Endodermal cell (in vitro differentiated cells): ENCODE measurements at places on chromosomes 7 and 10.

DNA sequence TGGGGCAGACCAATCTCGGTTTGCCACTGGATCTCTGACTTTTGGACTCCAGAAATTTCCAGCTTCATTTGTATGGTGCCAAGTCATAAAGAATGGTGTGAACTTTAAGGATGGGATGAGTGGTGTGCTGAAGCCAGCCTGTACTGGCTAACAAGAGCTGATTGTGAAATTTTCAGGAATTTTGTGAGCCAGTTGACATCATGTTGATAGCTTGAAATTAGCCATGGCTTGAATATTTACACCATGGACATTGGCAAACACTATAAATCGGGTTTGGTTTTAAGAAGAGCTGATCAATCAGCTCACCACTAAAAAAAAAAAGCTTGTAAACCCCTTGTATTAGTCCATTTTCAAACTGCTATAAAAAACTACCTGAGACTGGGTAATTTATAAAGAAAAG is 14.1 kb upstream of the MYH16 start:
- no peak for DNase-seq

- peak; percentile 51 for DNase-seq
Observed at GRCh38 chr10:123149162-123149567, 1.2 kb downstream of the HMX2 start.

DNA sequence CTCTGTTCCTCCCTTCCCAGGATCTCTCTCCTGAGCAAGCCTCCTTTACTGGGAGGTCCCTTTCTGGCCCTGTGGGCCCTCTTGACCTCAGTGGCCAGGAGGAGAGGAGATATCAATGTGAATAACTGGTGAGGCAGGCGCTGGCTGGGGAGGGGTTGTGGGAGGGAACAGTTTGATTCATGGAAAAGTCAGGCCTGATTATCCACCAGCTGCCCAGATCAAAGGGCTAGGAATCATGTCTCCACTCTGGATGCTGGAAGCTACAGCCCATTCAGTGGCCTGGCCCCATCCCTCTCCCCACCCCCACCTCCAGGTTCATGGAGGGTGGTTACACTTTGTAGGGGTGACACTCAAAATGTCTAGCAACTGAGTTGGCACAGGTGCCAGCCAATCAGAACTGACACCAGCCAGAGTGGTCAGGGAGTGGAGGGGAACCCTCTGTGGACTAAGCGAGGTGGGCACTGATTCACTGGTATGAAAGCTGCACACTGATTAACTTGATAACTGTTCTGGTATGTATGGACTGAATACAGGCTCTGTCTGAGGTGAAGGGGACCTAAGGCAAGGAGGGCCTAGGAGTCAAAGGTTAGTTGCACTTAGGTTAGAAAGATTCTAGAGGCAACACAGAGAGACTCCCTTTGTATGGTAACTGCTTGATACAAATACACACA is 4.8 kb downstream of the PRRT4 start:
- DNase-seq: no peak

GRCh38 chr7:47581438-47581803 is 490 bp downstream of the TNS3 start:
- DNase-seq: peak; percentile 77

DNA sequence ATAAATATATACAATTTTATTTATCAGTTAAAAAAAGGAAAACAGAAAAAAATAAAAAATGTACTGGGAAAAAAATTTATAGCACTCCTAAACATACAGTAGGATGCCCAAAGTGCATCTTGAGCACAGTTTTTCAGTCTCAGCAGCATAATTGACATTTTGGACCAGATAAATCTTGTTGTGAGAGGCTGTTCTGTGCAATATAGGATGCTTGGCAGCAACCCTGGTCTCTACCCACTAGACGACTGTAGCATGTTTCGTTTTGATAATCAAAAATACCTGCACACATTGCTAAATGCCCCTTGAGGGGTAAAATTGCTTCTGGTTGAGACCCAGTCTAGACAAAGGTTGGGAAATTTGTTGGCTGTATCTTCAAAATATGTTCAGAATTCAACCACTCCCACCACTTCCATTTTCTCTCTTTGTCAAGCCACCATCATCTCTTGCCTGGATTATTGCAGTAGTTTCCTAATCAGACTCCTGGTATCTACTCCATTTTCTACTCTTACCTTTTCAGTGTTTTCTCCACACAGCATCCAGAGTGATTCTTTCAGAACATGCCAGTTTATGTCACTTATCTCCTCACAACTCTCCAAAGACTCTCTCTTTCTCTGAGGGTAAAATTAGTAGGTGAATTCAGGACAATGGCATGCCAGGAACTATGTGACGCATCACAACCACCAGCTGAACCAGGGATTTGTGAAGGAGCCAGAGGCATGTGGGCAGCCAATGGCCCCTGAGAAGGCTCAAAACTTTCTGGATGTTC is 91.4 kb downstream of the GPR85 start:
- DNase-seq: peak; percentile 50

DNA sequence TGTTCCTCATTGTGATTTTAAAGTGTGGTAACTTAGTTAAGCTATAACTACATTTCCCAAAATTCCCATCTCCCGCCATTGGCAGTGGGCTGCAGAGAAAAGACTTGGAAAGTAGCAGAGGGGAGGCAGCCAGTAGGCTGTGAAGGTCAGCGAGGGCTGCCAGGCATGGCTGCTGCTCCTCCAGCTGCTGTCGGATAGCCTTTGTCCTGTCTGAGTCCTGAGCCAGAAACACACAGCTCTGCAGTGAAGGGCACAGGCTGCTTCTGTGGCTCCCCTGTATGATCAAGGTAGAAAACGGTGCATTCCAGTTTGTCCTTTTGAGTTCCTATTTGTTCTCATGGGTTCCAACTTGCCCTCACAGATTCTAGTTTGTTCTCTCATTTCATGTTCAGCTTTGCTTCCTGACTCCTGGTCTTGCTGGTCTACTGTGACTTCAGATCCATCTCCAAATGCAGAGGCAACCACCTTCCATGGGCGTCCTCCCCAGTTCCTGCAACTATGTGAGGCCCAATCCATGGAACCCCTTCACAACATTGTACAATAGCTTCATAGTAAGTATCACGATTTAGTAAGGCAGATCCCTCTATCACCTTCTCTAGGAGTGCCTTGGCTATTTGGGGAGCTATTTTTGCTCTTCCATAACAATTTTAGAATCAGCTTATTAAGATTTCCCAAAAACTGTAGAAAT is 31.7 kb downstream of the SYPL1 start:
- no peak for DNase-seq

- DNase-seq: no peak
Observed at GRCh38 chr7:128005117-128005516, 26.1 kb downstream of the LRRC4 start.

DNA sequence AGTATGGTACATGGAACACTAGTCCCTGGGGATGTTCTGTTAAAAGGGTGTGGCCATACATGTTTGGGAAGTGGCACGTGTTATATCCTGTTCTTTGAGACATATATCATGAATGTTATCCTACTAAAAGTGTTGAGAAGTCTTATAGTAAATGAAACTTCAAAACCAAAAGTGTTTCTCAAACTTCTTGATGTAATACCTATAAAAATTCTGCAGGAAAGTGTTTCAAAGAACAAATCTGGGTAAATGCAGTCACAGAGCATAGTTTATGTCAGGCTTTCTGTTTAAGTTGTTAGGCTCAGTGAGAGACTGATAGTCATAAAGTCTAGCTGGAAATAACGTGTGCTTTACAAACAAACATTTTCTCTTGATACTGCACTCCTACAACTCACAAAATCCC is 273.7 kb downstream of the KIF20B start:
- no peak for DNase-seq

DNA sequence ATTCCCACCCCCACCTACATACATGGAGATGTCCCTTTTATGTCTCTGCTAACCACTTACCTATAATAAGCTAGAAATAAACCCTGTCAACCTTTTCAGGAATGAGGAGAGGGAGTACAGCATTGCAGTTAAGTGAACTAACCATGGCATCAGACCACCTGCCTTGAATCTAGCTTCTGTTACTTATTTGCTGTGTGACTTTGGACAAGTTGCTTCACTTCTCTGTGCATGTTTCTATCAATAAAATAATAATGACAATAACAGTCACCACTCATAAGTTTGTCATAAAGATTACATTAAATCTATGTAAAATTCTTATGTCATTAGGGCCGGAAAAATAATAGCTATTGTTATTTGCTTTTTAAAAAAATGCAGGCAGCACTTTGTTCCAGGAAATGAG is 881.1 kb upstream of the AUTS2 start:
- no peak for DNase-seq

DNA sequence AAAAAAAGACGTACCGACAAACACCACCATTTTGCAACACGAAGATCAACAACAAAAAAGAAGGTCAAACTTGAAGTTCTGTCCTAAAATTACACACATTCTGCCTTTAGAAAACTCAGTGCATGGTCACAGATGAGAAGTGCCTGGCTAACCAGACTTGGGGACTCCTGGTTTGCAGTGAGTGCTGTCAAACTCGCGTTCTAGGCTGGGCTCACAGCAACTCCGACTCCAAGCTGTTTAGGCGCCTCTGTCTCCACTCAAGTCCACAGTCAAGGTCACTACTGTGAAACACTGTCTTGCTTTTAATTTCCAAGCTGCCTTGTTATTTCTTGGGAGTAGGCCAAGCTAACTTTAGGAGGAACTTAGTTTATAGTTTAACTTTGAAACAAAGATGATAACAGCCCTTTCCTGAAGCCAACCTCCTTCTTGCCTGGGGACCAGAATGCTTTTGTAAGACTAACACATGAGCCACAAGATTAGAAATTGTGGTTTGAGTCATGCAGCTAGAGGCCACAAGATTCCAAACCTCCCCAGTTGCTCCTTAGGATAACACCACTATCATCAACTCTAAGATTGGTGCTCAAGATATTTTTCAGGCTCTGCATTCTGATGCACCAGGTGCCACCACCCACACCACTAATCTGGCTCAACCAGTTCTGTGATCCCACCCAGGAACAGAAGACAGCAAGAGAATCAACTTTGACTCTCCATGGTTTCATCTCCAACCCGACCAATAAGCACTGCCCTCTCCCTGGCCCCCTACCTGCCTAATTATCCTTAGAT is 1.1 kb upstream of the DNAAF5 start:
- no peak for DNase-seq

- no peak for DNase-seq
Observed at GRCh38 chr10:3295582-3296151, 123.1 kb upstream of the PITRM1 start.

DNA sequence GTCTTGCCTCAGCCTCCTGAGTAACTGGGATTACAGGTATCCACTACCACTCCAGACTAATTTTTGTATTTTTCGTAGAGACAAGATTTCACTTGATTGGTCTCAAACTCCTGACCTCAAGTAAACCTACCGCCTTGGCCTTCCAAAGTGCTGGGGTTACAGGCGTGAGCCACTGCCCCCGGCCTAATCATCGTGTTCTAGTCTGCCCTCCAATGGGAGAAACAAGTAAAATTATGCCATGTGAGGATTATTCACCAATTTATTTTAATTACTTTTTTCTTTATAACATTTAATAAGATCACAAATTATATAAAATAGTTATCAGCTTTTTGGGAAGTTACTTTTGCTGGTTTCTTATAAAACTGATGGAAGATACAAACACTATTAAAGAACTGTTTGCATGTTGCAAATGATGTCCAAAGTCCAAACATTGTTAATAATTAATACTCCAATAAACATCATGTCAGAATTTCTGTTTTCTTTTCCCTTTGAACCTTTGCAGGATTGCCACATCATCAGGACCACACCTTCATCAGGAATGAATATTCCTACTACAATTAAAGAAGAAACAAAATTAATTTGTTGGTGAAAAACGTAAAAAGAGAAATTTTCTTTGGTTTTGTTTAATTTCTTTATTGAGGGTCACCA is 786 bp upstream of the AKR1C4 start:
- no peak for DNase-seq

- DNase-seq: no peak
Observed at GRCh38 chr10:96891840-96892239, 59.7 kb downstream of the LCOR start.

DNA sequence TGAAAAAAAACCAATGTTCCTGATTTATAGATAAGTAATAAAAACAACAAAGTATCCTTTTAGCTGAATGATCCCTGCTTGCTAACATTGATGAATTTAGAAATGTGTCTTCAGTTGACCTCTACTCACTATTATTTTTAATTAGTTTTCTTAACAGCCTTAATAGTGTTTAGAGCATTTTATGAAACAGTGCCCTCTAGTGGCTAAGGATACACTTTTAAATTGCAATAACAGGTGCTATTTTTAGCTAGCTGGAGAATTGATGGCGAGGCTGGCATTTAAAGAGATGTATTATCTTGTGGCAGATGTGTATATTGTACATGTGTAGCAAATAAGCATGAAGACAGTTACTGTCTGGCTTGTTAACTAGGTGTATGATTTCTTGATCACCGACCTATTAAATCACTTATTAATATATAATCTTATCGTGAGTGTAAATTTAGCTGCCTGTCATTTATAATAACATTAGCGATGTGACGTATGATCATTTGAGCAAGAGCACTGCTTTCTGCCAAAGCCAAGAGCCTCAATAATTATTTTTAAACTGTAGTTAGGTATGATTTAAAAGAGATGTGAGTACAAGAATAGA is 451.9 kb downstream of the DPP6 start:
- DNase-seq: no peak

- DNase-seq: peak; percentile 95
Observed at GRCh38 chr10:77846718-77847311, 79.7 kb downstream of the DLG5 start.

GRCh38 chr10:125692601-125693523 is 9.9 kb upstream of the TEX36 start:
- no peak for DNase-seq

- DNase-seq: no peak
Observed at GRCh38 chr10:22453320-22453719, 108.0 kb downstream of the SPAG6 start.

GRCh38 chr7:156145184-156145583 is 332.9 kb upstream of the SHH start:
- no peak for DNase-seq

GRCh38 chr10:31620226-31621151 is 301.5 kb downstream of the ZEB1 start:
- peak; percentile 88 for DNase-seq

DNA sequence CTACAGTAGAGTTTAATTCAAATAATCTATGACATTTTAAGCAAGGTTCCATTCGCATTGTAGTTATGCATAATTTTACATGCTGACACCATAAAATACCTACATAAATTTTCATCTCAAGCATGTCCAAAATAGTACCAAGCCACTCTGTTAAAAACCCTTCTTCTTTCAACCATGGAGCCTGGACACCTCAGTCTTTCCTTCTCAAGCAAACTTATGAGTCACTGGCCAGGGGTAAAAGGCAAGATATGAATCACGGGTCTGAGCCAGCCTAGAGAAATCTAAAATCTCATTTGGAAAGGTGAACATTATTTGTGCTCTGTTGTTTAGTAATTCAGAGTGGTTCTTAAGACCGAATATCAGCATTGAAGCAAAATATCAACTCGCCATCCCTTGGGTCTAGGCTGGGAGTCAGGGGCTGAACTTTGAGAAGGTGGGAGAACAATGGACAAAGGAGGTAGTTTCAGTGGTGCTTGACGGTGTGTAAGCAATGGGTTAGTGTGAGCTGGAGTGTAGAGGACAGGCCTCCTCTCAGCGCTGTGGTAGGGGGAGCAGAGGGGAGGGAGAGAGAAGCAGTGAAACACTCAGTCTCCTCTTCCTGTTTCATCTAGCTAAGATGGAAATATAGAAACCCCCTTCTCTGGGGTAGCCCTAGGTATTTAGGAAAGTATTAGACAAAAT is 19.1 kb upstream of the GPAM start:
- no peak for DNase-seq

GRCh38 chr7:112571852-112572607 is 91.2 kb downstream of the LSMEM1 start:
- no peak for DNase-seq
